CD4-positive, alpha-beta T cell (primary cell): ENCODE measurements at places on chromosomes 2 and 18.

- DNase-seq: no peak
These were observed 14.6 kb upstream of the DYNC2LI1 start for GRCh38 chr2:43759195-43759594.

- DNase-seq: no peak
These were observed 186.6 kb downstream of the NRP2 start for GRCh38 chr2:205868773-205869333.

- DNase-seq: no peak
These were observed 637.2 kb upstream of the ZEB2 start for GRCh38 chr2:145157036-145157675.

DNA sequence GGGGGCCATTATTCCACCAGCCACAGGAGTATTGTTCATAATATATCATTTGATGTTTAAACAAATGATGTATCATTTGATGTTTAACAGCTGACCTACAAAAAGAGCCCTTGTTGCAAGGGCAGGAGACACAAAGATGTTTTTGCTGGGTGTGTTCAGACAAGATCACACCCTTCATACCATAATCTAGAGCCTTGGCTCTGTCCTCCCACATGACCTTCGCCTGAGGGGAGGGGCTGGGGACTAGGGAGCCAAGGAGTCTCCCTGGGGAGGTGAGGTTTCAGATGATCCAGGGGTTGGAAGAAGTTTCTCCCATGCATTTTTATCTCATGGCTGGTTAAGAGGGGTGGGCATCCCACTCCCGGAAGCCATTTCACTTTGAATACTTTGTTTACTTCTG is 33.5 kb downstream of the CDC42EP3 start:
- DNase-seq: no peak

DNA sequence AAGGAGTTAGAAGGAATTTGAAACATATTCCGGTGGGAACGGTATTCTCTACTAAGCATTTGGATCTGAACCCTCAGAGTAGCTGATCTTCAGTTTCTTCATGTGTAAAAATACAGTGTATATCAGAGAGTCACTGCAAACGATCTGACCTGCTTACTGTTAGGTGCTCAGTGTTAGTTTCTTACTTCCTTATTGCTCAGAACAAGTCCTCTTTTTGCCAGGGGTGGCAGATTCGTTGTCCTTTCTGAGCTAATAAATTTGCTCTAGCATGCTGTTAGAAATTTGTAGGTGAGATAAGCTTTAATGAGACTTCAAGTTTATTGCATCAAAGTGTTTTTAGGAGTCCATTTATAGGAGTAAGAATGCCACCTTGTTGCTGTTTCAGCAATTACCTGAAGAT is 15.8 kb downstream of the PLEKHA3 start:
- DNase-seq: no peak

DNA sequence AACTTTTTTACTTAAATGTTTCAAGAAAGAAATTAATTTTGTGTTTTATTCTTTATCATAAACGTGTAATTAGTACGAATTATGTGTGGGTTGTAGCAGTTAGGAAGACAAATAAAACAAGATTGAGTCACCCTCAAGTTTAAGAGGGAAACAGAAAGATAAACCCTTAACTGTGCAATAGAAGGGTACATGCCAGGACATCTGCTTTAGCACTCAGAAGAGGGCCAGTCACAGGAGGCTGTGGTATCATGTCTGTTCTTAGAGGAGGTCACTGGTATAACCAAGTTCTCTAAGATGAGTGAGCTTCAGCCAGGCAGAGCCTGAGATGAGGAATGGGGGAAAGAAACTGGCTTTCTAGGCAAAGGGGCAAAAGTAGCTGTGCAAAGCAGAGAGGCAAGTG is 42.4 kb upstream of the GRHL1 start:
- DNase-seq: no peak

DNA sequence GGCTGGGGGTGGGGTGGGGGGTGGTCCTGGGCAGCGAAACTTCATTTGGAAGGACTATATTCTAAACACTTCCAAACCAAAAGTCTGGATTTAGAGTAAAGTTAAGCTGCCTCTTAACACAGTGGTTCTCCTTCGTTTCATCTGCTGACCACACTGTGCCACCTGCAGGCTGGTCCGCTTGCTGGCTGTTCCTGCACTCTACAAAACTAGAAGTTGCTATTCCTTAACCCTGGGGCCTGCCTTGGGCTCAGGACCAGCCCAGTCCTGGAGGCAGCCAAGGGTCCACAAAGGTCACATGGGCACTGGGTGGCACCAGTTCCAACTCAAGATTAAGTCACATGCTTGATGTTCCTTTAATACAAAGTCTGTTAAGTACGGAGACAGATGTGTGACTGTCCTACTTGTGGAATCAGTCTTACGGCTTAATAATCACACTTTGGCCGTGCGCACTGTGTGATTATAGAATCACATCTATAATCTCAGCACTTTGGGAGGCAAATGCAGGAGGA is 195.4 kb downstream of the FAM210A start:
- DNase-seq: no peak

DNA sequence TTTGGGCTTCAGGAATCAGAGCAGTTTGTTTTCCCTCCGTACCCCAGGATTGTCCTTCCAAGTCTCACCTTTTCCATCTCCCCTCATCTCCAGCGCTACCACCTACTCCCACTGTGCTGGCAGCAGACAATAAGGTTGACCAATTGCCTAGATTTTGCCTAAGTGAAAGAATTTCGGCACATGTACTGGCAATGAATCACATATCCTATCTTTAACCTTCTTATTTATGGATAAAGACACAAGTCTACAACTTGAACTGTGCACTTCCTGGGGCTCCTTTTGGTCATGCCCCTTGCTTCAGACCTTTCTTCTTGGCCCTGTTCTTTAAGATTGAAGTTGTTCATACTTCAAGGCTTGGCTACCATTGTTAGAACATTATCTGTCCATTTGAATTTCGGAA is 71.4 kb downstream of the KCMF1 start:
- no peak for DNase-seq

DNA sequence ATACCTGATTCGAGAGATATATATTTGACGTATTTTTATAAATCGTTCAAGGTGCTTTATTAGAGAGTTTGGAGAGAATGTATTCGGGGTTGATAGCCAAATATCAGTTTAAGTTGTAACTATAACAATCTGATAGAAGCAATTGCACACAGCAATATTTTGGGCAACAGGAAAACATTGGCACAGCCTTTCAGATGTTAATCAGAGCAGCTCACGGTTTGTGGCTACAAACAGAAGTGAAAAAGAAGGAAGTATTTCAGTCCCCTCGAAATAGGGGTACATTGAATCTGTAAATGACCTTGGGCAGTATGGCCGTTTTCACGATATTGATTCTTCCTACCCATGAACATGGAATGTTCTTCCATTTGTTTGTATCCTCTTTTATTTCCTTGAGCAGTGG is 20.6 kb downstream of the SERPINB10 start:
- no peak for DNase-seq

DNA sequence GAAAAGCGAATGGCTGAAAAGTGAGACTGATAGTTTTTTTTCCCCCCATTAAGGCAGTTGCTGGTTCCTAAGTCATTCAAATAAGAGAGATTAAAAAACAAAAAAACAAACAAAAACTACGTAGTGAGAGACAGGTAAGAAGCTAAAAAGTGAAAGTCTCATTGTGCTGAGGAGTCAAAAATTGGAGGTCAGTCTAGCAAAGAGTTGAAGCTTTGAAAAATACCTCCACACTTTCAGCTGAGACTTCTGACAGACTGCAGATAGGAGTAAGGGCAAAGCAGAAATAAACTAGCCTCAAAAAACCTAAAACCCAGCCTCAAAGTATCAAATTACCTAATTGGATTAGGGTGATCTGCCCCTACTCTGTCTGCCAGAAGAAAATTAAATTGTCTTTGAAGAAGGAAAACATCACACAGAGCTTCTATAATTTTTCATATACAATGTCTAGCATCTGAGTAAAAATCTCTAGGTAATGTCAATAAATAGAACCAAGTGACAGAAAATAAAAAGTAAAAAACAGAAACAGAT is 10.9 kb upstream of the EIF2AK3 start:
- DNase-seq: no peak

DNA sequence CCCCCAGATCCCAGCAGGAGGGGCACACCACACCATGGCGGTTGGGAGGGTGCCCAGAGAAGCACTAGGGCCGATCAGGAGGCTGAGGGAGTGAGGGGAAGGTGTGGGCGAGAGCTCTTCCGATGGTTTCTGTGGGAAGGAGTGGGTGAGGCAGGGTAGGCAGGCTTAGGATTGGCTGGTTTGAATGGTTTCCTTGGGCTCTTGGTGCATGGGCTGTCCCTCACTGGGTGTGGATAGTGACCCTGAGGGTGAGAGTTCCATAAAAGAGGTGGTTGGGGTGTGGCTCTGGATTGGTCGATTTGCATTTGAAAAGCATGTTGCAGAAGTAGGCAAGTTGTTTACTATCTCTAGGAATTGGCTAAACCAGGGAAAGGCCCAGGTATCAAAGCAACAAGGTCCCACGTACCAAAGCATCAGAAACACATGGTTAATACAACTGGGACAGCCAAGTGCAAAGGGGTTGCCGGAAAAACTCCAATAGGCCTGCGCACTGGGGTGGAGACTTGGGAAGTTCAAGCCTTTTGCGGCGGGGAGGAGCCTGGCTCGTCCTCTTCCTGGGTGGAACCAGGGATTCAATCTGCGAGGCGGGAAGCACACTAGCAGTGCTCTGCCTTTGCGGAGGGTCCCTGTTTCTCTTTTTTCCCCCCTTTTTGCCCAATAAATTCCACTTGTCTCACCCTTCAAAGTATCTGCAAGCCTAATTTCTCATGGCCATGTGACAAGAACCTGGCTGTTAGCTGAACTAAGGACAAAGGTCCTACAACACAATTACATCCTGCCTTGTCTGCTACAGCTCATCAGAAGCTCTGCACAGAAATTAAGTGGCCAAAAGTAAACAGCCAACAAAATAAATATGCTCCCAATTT is 43.2 kb downstream of the IL1R2 start:
- no peak for DNase-seq

DNA sequence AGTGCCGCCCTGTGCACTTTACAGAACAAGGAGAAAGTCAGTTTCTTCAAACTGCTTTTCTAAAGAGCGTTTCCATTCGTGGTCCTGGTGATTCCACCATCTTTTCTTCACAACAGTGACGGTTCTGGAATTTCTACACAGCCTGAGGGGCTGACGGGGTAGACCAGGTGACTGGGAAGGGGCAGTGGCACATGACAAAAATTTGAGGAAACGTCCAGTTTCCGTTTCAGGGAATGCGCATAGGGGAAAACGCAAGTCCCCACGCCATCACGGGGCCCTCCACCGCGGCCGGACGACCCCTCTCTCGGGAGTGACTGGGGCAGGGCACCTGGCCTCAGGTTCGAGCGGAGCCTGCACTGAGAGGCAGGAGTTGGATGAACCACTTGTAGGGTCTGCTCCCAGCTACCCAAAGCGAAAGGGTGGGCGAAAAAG is 980 bp upstream of the SPTBN1 start:
- DNase-seq: no peak

DNA sequence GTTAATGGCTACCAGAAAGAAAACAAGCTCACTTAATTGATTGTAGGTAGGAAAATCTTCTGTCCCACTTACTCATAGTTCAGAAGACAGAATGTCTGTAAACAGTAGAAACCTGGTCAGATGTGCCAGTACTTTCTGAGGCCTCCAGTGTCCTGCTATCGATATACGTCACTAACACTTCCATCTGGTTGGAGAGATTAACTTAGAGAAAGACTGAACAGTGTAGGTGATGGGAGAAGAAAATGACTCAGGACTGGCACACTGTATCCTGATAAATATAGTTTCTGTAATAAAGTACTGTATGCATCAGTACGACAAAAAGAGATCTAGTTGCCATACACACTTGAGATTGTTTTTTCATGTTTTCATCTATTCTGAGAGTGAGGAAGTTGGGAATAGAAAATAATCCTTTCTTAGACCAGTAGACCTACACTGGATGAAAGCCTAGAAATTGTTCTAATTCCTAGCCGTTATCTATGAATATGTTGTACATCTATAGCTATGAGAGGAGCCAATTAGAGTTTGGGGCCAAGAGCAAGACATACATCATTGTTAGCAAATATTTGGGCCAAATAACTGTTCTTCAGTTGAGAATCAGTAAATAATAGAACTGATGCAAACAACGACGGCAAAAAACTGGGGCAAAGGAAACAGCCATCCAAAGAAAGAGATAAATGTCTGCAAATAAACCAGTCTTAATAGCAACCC is 105.9 kb downstream of the NAT8 start:
- no peak for DNase-seq

DNA sequence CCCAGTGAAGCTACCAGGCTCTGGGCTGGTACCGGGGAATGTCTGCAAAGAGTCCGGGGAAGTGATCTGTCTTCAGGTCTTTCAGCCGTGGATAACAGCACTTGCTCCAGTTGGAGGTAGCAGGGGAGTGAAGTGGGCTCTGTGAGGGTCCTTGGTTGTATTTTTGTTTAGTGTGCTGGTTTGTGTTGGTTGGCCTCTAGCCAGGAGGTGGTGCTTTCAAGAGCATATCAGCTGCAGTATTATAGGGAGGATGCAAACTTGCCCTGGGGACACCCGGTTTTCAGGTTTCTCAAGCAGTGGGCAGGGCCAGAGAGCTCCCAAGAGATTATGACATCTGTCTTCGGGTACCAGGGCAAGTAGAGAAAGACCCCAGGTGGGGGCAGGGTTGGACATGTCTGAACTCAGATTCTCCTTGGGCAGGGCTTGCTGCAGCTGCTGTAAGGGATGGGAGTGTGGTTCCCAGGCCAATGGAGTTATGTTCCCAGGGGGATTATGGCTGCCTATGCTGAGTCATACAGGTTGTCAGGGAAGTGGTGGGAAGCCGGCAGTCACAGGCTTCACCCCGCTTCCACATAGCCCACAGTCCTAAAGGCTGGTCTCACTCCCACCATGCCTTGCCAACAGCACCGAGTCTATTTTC is 34.4 kb downstream of the ACAA2 start:
- no peak for DNase-seq

DNA sequence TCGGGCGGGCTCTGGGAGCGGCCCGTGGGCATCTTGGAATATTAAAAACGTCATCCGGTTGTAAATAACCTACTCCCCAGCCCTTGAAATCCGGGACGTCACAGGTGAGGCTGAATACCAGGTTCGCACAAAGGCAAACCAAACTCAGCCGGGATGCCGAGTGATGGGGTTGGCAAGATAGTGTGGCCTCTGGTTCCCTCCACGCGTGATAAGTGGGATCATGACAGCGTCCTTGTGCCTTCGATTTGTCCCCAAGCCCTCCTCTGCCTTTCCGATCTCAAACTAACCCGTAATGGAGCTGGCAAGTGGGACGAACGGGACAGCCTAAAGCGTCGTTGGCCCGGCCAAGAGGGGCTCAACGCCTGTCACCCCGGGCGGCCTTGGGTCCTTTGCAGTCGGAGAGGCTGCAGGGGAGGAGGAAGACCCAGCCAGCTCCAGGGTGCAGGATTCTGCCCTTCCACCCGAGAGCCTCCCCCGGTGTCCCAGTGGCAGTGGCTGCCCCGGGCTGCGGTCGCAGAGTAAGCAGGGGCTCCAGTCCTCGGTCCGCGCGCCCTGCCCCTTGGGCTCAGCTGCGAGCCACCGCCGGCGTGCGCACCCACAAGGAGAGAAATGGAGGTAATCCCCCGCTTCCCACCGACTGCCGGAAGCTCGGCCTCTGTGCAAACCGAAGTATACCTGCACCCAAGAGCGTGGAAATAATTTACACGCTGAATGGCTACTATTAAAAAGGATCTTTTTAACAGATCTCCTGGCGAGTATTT is 13.4 kb upstream of the PAX3 start:
- no peak for DNase-seq
